Left ventricle myocardium superior (tissue), 1 donor: ENCODE measurements at places on chromosomes 1 and 21. TPM values are rescaled to one million over a fixed set of nuclear protein-coding genes. Genes with fewer than 3 reads are reported as not detected.

DNA sequence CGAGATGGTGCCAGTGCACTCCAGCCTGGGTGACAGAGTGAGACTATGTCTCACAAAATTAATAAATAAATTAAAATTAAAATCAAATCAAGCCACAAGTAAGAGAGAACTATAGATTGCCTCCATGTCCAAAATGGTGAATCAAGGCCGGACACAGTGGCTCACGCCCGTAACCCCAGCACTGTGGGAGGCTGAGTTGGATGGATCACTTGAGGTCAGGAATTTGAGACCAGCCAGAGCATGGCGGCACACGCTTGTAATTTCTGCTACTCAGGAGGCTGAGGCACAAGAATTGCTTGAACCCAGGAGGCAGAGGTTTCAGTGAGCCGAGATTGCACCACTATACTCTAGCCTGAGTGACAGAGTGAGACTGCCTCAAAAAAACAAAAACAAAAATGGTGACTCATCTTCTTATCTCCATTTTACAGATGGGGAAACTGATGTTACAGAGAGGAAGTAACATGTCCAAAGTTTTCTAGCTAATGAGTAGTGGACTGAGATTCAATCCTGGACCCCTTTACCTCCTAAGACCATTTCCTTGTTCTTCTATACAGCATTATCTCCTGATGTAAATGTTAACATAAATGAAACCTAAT lies 99.0 kb upstream of the HNRNPU start:
- no peak for DNase-seq

GRCh38 chr21:45769294-45769693 lies 125.8 kb downstream of the PCBP3 start:
- DNase-seq, result no peak

DNA sequence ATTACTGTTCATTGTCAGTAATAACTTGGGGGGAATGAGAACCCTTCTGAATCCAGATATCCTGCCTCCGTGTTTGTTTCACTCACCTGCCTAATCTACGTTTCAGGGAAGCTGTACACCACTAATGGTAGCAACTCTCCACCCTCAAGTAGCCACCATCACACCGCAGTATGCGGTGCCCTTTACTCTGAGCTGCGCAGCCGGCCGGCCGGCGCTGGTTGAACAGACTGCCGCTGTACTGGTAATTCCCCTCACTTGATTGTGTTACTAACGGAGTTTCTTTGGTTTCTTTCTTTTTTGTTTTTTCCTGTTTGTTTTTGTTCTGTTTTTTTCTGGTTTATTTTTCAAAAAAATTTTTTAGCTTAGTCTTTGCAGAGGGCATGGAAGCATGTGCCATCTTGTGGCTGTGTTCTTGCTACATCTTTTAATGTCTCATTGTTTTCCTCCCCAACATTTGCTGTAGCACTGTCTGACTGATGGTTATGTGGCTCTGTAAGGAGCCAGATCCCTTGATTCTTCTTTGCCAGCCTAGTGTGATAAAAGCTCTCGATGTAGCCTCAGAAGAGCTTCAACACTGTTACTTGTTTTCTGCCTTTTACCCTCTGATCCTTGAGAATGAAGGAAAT lies 15.9 kb upstream of the OLFML3 start:
- no peak for DNase-seq

GRCh38 chr1:189782295-189782694 lies 695.4 kb downstream of the BRINP3 start:
- DNase-seq, result no peak

DNA sequence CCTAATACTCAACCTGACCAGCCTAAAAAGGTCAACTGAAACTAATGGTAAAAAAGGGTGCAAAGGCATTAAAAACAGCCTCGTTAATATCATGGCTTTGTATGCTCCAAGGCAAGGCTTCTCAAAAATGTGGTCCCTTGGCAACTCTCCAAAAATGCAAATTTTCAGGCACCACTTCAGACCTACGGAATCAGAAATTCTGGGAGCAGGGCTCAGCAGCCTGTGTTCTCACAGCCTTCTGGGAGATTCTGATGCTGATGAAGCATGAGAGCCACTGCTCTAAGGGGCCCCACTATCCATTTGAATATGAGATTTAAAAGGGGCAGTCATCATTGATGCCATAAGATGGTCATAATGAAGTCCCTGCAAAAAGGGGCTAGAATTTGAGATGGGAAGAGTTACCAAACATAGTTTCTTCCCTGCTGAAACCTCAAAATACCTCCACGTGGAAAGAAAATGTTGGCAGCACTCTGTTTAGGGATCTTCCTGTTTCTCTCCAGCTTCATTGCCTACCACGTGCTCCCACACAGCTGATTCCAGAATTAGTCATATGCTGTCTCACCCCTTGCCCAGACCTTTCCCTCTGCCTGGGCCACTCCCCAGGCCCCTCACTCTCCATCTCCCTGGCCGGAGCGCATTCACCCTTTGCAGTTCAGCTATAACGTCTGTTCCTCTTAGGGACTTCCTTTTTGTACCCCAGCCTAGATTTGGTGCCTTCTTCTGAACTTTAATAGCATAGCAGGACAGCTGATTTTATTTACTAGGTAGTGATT lies 46.7 kb downstream of the PHC2 start:
- no peak for DNase-seq

DNA sequence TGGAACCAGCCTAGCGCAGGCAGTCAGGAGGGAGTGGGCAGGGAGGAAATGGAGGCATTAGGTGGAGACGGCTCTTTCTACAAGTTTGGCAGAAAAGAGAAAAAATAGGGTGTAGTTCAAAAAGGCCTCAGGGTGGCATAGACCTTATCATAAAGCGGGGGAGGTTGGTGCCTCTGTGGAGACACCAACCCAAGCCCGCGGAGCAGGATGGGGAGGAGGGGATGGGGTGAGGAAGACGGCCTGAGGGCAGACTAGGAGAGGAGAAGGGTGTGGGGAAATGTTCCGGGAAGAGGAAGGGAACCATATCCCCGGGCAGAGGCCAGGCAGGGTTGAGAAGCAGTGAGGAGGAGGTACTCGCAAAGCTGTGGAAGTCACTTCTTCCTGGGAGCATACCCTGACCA lies 17.4 kb upstream of the SHE start:
- DNase-seq, result peak; percentile 35

GRCh38 chr1:64934115-64934877 lies 32.1 kb downstream of the JAK1 start:
- no peak for DNase-seq

DNA sequence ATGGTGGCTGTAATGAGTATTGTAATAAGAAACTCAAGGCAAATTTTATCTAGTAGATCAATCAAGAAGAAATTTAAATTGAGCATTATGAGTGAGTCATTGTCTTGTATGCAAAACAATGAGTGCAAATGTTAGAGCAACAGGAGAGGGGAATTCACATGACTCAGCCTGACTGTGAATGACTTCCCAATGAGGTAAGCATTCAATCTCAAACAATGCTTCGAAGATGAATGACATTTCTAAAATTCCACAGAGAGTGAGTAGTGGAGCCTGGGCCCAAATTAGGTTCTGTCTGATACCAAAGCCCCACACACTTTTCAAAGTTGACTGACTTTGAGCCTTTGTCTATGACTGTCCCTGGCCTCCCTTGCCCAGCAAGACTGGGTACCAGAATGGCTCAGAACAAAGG lies 738.0 kb downstream of the PTPRU start:
- DNase-seq, result no peak

DNA sequence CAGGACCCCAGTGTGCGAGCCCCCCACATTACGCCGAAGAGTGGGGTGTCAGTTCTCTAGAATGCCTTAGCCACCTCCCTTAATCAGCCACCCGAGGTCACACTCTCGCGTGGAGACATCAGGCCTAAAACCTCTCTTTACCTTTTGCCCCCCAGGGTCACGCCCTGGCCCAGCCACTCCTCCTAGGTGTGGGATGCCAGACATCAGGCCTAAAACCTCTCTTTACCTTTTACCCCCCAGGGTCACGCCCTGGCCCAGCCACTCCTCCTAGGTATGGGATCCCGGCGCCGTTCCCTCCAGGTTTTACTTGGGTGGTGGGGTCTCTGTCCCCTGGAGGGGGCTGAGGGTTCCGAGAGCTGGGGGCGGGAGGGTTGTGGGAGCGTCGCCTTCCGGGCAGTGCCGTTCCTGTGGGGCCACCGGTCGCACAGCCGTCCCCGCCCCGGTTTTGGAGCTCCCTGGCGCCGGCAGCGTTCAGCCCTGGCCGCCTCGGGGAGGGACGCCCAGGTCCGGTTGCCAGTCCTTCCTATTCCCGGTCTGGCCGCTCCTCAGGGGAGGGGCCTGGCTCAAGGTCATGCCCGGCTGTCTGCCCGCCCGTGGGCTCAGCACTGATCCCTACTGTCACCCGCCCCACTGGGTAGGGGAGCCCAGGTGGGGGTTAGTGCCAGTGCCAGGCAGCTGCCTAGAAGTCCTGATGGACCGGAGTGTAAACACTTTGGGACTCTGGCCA lies 882 bp downstream of the VPS13D start:
- peak; percentile 79 for DNase-seq

DNA sequence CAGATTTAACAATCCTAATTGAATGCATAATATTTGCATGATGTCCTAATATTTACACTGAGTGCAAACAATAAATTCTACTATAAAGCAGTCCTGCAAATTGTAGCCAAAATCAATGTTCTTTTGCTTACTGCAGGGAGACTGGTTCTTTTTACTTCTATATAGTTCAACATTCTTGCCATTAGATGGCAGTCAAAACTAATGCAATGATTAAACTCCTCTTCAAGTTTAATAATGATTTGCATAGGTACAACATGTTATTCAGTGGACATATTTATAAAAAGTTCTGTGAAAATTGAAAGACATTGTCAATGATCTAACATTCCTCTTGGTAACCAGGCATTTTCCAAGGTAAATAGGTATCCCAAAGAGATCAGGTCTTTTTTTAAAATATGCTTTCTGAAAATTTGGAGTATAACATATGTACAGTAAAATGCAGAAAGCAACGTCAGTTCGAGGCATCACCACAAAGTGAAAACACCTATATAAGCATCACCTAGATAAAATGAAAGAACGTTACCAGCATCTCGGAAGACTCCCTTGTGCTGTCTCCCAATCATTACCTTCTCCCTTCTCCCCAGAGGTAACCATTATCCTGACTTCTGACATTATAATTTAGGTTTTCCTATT lies 9.8 kb upstream of the FNBP1L start:
- DNase-seq, result no peak

GRCh38 chr1:110798691-110799256 lies 74.2 kb upstream of the CD53 start:
- no peak for DNase-seq

DNA sequence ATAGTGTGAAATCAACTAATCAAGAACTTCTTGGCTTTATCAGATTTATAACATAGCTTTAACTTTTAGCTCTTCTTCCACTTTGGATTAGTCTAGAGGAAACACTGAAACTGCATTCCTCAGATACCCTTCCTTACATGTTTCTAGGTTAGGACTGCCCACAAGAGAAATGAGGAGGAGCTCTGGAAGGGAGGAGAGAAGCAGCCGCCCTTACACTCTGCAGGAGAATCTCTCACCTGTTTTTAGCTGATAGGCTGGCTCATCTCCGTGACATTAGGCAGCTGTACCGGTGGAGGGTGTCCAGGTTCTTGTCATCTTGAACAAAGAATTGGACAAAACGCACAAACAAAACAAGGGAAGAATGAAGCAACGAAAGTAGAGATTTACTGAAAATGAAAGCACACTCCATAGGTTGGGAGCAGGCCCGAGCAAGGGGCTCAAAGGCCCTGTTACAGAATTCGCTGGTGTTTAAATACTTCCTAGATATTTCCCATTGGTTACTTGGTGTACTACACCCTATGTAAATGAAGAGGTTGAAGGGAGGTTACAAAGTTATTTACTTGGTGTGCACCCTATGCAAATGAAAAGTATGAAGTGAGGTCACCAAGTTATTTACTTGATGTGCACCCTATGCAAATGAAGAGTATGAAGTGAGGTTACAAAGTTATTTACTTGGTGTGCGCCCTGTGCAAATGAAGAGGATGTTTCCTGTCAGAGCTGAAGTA lies 524.9 kb upstream of the CHRM3 start:
- no peak for DNase-seq

DNA sequence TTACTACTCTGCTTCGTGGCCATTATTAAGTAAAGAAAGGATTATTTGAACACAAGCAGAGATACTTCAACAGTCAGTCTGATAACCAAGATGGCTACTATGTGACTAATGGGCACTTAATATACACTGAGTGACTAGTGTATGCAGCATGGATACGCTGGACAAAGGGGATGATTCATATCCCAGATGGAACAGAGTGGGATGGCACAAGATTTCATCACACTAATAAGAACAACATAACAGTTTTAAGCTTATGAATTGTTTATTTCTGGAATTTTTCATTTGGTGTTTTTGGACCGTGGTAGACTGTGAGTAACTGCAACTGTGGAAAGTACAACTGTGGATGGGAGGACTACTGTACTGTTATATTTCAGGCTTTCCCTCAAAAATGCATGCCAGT lies 9.4 kb downstream of the ZCCHC17 start:
- DNase-seq, result no peak

DNA sequence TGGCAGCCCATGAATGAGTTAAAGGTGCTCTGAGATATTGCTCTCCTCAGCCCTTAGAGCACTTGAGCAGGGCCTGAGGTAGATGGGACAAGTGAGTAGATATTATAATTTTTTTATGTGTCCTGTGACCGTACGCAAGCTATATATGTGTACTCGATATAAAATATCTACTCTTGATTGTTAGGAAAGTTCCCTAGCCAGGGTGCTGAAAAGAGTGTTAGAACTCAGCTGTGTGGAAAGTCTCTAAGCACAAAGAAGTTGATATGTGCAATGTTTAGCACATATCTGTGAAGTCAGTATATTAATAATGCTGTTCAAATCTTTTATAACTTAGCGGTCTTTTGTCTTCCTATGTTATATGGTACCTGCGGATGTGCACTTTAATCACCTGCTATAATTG lies 114.6 kb upstream of the PLD5 start:
- DNase-seq, result no peak

- no peak for DNase-seq
Observed at GRCh38 chr1:38860454-38860795, 853 bp upstream of the RRAGC start.

- DNase-seq, result no peak
Observed at GRCh38 chr1:42876009-42876408, 29.6 kb downstream of the ZNF691 start.

GRCh38 chr1:191049781-191050180 lies 572.1 kb upstream of the BRINP3 start:
- DNase-seq, result no peak

DNA sequence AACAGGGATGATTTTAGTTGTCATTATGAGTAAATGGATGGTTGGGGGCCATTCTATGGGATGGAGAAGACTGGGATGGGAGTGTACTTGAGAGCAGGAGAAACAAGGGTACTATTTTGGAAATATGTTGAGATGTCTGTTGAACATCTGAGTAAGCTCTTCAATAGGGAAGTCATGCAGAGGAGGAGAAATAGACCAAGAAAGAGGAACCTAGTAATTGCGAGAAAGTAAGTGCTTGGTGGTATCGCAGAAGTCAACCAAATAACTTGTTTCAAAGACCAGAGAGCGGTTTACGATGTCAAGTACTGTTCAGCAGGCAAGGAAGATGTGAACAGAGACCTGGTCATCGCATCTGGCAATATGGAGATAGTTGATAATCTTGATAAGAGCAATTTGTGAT lies 22.4 kb upstream of the CHRM3 start:
- DNase-seq, result no peak

The FCRLA gene
- total RNA-seq, result not detected

The ADAM30 gene
- not detected for total RNA-seq

The LRRIQ3 gene
- 0.35 TPM for total RNA-seq

The GUCA2A gene
- total RNA-seq, result not detected

The SLC30A1 gene
- 11.5 TPM for total RNA-seq

The CTTNBP2NL gene
- total RNA-seq, result 12.6 TPM

The VPS72 gene
- 40.5 TPM for total RNA-seq

The CLDN14 gene
- not detected for total RNA-seq

The LCE2B gene
- total RNA-seq, result not detected

The SLC35E2B gene
- 25.3 TPM for total RNA-seq

The RNF186 gene
- total RNA-seq, result not detected

The AGO4 gene
- total RNA-seq, result 19.0 TPM

The SERPINC1 gene
- 0.25 TPM for total RNA-seq

The PLA2G2F gene
- not detected for total RNA-seq
